A549 treated with RU486 at 1 μM for 4 hours (cell line): ENCODE measurements at places on chromosomes 16 and 17. TPM values are rescaled to one million over a fixed set of nuclear protein-coding genes. Genes with fewer than 3 reads are reported as not detected.

Gene KRTAP3-2
- total RNA-seq: 0.36 to 0.50 TPM (median 0.42 TPM) in 3 of 5 replicates, not detected in the others

Gene PIK3R5
- 0.25 TPM in 1 of 5 replicates, not detected in the others for total RNA-seq

Gene NPIPB6
- 1.6 to 2.0 TPM (median 1.9 TPM) in 5 replicates for total RNA-seq

Gene ZPBP2
- total RNA-seq: not detected in 5 replicates

Gene ITGAD
- total RNA-seq: not detected in 5 replicates

Gene DCUN1D3
- total RNA-seq: 4.2 to 5.2 TPM (median 4.4 TPM) in 5 replicates

Gene NOD2
- total RNA-seq: not detected in 5 replicates

Gene MT1G
- total RNA-seq: not detected in 5 replicates

Gene P2RX1
- 0.07 TPM in 1 of 5 replicates, not detected in the others for total RNA-seq

Gene ADCY7
- 7.6 to 17.2 TPM (median 13.3 TPM) in 5 replicates for total RNA-seq

Gene ELMO3
- total RNA-seq: 0.75 to 1.6 TPM (median 1.2 TPM) in 5 replicates

Gene FGF11
- total RNA-seq: 0.74 to 1.4 TPM (median 1.2 TPM) in 5 replicates

Gene CNGB1
- 0.07 to 0.25 TPM (median 0.13 TPM) in 5 replicates for total RNA-seq

Gene G6PC3
- total RNA-seq: 118 to 181 TPM (median 163 TPM) in 5 replicates

Gene CORO6
- 4.1 to 8.8 TPM (median 5.7 TPM) in 5 replicates for total RNA-seq

Gene LUC7L3
- 66.5 to 129 TPM (median 101 TPM) in 5 replicates for total RNA-seq

Gene KRTAP2-3
- total RNA-seq: not detected in 5 replicates

Gene TMEM235
- total RNA-seq: not detected in 5 replicates

Gene PPP1R27
- total RNA-seq: 0.27 to 0.61 TPM (median 0.32 TPM) in 3 of 5 replicates, not detected in the others

Gene TMEM238L
- not detected in 5 replicates for total RNA-seq
